IPS-NIHi11 (cell line): ENCODE measurements at places on chromosomes 13 and 19.
A peak's percentile ranks its signal among the peaks of the same experiment; 100 is the strongest.

- no peak for DNase-seq
Measured at GRCh38 chr13:20258208-20258962, 26.3 kb upstream of the GJB6 start.

DNA sequence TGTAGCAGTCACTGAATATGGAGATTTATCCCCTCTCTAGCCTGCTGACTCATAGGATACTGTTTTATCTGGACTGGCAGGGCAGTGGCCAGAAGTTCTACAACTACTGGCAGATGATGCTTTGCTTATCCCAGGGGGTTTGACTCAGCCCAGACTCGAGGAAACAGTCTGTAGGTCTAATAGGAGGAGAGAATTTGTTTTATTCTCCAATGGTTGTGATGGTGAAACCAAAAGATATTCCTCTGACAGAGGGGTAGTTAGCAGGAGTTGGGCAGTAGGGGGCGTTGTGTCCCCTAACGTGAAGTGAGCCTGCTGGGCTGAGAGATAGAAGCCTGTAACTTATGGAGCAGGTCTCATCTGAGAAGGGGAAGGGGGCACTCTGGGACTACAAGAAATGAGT is 74.9 kb downstream of the WTIP start:
- DNase-seq = peak; percentile 64

- no peak for DNase-seq
Measured at GRCh38 chr13:20831254-20831653, 57.5 kb upstream of the EEF1AKMT1 start.

- DNase-seq = no peak
Measured at GRCh38 chr13:63408331-63409189, 1992.9 kb upstream of the PCDH20 start.

DNA sequence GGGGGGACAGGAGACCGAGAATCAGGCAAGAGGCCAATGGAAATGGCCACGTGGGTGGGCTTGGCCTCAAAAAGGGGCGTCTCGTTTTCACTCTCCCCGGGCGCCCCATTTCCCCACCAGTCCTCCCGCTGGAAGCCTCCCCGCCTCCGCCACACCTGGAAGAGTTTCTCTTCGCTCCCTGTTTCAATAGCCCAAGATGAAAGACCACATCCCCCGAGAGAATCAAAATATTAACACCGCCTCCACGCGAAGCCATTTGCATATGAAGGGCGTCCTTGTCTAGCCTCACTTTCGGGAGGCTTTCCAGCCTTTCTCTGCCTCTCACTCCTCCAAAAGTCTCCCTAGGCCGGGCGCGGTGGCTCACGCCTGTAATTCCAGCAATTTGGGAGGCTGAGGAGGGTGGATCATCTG is 691 bp upstream of the OLFM2 start:
- DNase-seq = peak; percentile 32

GRCh38 chr19:38321646-38322196 is 2.1 kb downstream of the KCNK6 start:
- no peak for DNase-seq

DNA sequence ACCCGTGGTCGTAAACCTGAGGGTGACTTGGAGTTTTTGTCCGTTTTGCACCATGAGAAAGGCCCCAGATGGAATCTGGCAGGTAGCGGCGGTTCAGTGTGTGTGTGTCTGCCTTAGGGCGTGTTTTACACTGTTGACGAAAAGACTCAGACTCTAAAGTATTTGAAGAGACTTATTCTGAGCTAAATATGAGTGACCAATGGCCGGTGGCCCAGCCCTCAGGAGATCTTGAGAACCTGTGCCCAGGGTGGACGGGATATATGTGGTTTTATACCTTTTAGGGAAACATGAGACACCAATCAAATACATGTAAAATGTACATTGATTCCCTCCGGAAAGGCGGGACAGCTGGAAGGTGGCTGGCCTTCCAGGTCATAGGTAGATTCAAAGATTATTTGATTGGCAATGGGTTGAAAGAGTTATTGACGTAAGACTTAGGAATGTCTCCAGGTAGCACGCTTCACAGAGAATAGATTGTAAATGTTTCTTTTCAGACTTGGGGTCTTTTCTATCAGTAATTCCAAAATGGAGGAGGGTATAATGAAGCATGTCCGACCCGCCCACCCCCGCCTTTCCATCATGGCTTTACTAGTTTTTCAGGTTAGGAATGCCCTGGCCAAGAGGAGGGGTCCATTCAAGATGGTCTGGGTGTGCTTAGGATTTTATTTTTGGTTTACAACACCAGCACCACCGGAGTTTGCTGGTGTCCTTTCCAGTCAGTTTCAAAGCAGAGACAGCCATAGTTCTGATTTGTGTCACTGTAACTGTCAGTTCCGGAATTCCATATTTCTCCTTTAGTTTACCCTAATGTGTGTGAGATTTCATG is 1.0 kb upstream of the ZNF529 start:
- DNase-seq = peak; percentile 16

- DNase-seq = no peak
Measured at GRCh38 chr13:44504116-44504515, 72.0 kb downstream of the TSC22D1 start.

DNA sequence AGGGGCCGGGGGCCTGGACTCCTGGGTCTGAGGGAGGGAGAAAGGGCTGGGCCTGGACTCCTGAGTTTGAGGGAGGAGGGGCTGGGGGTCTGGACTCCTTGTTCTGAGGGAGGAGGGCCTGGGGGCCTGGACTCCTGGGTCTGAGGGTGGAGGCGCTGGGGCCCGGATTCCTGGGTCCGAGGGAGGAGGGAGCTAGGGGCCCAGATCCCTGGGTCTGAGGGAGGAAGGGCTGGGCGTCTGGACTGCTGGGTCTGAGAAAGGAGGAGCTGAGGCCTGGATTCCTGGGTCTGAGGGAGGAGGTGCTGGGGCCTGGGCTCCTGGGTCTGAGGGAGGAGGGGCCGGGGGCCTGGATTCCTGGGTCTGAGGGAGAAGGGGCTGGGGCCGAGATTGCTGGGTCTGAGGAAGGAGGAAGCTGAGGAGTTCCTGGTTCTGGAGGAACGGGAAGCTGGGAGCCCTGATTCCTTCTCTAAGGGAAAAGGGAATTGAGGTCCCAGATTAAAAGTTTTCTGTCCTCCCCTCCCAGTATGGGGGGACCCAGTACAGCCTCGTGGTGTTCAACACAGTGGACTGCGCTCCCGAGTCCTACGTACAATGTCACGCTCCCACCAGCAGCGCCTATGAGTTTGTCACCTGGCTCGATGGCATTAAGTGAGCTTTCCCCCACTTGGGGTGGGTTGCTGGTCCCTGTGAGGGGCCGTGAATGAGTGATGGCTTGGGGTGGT is 721 bp downstream of the MED25 start:
- no peak for DNase-seq

GRCh38 chr13:76000131-76000530 is 364.0 kb downstream of the LMO7 start:
- DNase-seq = no peak

- DNase-seq = no peak
Measured at GRCh38 chr19:55464039-55464661, 401 bp downstream of the C19orf85 start.

- DNase-seq = no peak
Measured at GRCh38 chr13:93670866-93671265, 444.3 kb downstream of the GPC6 start.

- DNase-seq = no peak
Measured at GRCh38 chr13:98333486-98333885, 156.4 kb upstream of the RNF113B start.

DNA sequence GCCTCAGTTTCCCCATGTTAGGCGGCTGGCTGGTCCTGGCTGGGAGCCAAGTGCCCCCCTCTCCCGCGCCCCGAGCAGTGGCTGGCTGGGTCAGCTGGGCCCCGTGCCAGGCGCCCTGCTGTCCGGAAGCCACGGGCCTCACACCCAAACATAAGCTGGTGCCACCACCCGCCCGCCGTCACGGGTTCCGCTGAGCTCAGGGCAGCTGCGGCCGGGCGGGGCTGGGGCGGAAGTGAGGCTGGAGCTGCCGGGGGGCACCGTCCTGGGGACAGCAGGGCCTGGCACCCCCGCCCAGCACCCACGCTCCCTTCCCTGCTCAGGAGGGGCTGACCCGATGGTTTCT is 19.3 kb downstream of the HCN2 start:
- DNase-seq = no peak

DNA sequence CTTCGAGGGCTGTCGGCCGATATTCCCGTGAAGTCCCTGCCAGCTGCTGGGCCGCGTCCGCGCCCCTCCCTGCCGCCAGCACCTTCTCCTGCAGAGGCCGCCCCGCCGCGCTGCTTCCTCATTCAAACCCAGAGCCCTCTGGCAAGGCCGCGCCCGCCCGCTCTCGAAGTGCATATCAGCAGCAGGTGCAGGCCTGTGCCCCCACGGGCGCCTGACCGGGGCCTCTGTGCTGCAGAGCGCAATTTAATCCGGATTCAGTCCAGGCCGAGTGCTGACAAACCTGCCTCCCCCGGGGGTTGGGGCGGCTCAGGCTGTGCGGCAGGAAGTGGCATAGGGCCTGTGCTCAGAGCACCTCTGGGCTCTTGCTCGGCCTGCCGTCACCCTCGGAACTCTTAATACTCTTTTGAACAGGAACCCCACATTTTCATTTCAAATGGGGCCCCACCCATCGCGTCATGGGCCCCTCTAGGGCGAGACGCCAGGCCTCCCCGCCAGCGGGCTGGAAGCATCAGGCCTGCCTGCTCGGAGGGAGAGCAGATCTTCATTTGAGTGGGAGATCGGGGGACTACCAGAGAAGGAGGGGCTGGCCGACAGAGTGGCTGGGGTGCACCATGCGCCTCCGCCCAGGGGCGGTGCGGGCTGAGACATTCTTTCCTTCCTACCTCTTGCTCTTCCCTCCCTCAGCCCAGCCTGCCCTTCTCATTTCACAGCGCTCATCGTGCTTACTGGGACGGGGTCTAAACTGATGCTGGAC is 125.7 kb downstream of the TNFRSF19 start:
- DNase-seq = no peak

- DNase-seq = peak; percentile 99
Measured at GRCh38 chr19:7293762-7294557, at the start of gene INSR. Gene INSR (minus strand): TSS chr19:7294414. CDS start chr19:7293891, 523 bp downstream.

GRCh38 chr19:3692141-3693024 is 7.9 kb downstream of the PIP5K1C start:
- DNase-seq = peak; percentile 73
